ENCODE measurements at places on chromosomes 7 and 10.
A peak's percentile ranks its signal among the peaks of the same experiment; 100 is the strongest.

- DNase-seq: no peak
Measured at GRCh38 chr10:10489805-10490571, 527.7 kb upstream of the CELF2 start.

GRCh38 chr10:110444004-110444337 lies 53.7 kb upstream of the DUSP5 start:
- no peak for DNase-seq

DNA sequence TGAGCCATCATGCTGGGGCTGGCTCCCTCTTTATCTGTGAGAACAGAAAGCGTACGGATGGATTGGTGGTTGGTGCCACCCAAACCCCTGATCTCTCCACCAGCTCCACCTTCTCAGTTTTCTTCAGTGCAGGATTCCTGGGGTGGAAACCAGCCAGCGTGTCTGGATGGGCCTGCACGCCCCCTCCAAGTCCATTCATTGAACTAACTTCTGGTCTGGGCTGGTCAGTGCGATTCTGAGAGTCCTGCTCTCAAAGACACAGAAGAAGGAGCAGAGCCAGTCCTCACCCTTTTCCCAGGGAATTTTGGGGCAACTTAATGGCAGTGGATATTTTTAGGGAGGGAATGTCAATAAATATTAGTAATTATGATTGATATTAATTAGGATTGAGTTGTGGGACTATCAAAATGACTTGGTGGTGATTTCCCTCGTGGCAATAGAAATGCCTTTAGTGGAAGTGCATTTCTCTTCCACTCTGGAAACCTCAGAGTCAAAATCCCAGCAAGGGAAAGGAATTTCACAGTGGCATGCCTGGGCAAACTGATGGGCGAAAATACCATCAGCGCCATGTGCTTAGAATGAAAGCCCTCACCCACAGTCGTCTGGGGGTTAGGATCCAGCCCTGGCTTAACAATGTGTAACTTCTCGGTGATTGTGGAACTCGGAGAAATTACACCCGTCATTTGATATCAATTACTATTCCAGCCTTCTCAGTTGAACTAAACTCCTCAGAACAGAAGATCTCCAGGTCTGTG lies 69.3 kb upstream of the EEPD1 start:
- DNase-seq: no peak

- DNase-seq: peak; percentile 20
Measured at GRCh38 chr7:130961128-130961601, 227.2 kb upstream of the KLF14 start.

DNA sequence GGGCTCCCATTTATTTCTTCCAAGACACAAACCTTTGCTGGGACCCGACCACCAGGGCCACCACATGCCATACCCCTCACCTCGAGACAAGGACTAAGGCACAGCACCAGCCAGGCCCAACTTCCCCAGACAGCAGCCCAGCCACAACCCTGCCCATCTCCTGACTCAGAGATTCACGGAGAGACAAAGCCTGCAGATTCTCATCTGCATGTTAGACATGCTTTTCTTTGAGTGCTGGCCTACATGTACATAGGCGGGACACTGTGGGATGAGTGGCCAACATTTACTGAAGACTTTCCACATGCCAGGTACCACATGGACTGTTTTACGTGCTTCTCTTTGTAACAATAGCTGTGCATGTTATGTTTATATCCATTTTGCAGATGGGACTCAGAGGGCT lies 221.3 kb upstream of the ZMIZ1 start:
- no peak for DNase-seq

DNA sequence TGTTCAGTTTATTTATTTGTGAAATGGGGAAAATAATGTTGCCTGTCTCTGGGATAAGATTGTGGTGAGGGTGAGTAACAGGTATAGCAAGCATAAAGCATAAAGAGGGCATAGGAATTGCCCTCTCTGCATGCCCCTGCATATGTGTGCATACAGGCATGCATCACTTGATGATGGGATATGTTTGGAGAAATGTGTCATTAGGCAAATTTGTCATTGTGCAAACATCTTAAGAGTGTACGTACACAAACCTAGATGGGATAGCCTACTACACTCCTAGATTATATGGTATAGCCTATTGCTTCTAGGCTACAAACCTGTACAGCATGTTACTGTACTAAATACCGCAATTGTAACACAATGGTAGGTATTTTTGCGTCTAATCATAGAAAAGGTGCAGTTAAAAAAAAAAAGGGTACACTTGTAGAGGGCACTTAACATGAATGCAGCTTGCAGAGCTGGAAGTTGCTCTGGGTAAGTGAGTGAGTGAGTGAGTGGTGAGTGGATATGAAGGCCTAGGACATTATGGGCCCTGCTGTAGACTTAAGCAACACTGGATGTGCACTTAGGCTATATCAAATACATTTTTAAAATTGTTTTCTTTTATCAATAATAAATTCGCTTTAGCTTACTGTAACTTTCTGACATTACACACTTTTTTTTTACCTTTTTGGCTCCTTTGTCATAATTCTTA lies 386.5 kb upstream of the ANKRD30A start:
- DNase-seq: no peak

DNA sequence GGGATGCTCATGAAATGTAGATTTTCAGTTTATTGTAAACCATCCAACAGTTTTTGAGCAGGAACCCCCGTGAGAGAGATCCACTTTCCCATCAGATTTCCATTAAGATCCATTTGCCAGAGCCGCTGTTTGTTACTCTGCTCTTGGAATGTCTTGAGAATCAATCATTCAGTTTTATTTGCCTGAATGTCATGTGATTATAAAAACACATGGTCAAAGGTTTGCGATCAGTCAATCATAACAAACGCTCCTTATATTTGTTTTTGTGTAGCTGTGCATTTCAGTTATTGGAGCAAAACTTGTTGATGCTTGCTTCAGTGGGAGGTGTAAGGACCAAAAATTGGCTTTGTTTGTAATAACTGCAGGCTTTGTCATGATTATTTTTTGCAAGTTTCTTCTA lies 155.8 kb upstream of the RHOBTB1 start:
- DNase-seq: no peak

- DNase-seq: no peak
Measured at GRCh38 chr10:89867964-89868363, 166.6 kb downstream of the KIF20B start.

- DNase-seq: no peak
Measured at GRCh38 chr10:97764519-97764931, 7.3 kb downstream of the SFRP5 start.

GRCh38 chr7:142158736-142159496 lies 47.4 kb downstream of the MGAM2 start:
- no peak for DNase-seq

DNA sequence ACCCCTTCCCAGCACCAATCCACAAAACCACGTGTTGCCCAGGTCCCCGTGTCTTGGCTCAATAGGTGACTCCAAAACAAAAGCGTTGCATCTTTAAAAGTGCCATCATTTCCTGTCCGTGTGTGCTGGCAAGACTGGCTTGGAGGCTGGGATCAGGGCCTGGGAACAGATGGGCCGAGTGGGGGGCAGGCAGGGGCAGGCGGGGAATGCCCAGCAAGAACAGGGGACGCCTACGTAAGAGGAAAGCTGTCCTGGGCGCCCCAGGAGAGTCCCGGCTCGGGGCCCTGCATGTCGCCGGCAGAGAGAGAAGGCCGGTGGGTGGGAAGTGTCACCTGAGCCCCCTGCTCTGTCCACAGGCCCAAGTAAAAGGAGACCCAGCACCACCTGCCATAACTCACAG lies 86.5 kb downstream of the PAXIP1 start:
- DNase-seq: no peak

DNA sequence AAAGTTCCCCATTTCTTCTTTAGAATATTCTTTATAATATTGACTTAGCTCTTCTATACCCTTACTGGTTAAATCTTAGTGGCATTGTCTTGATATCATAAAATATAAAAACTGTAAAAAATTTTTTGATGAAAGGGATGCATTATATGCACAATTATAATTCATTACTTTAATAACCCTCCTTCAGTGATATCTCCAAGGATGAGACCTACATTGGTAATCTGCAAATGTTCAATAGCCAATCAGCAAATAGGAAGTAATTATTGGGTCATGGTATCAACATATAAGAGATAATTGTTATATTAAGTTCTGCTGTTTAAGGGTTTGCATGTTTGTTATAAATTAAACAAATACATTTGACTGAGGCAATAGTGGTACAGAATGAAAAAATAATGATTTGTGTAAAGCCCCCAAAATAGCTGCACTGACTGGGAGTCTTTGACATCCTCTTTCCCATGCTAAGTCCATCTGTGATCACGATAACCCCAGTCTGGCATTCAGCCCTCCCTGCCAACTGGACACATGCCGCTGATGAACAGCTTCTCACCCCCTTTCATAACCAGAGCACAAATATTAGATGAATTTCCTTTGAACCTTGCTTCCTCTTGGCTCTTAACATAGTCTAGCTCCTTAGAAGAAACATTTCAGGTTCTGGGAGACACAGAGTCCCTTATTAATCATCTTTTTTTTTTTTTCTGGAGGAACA lies 169.5 kb downstream of the CPED1 start:
- DNase-seq: no peak

DNA sequence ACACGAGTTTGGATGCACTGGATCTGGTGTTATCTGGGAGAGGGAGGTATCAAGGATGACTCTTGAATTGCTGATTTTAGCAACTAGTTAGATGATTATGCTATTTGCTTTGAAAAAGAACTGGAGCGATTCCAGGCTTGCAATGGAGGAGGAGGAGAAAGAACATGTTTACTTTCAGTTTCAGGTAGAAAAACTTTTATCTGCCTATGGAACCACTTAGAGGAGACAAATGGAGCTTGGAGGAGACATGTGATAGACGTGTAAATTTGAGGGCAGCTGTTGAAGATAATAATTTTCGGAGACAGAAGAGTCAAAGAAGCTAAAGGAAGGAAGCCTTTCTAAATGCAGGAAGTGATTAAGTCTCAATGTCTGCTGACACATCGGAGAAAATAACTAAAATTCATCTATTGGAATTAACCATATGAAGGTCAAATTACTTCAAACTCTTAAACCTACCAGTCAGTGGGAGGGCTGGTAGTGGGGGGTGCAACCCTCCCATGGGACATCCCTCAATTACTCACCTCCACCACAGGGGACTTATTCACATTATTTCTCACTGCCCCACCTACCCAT lies 56.4 kb upstream of the GNAI1 start:
- peak; percentile 24 for DNase-seq

DNA sequence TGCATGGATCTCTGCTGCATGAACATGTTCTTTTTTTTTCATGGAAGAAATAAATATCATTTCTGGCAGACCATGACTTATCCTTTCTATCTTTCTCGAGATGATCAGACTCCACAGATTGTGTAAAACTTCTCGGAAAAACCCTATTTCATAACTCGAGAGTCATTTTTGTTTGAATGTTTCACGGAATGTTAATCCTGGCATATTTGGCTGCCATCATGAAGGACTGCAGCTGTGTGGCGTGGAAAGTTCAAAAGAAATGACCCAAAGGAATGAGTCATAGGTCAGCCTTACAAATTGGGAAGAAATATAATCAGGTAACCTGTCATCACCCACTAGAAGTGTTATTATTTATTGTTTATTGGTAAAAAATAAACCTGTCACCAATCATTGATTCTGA lies 566.8 kb downstream of the SDK1 start:
- DNase-seq: no peak

- DNase-seq: no peak
Measured at GRCh38 chr10:67173787-67174186, 248.0 kb downstream of the LRRTM3 start.

GRCh38 chr10:21183025-21183424 lies 285.9 kb upstream of the NEBL start:
- DNase-seq: no peak

DNA sequence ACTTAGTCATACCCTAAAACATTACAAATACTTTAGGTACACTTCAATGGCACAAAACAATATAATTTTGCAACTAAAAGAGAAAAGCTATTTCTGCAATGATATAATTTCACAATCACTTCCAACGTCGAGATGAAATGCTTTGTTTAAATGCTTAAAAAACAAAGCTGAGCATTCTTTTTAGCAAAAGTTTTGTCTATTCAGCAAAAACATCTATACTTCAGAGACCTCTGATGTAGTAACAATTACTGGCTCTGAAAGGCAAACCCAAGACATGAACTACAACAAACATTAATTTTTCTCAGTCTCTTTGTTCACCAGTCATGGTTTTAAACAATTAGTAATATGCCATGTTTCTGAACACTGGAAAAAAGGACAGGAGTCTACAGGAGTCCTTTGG lies 16.4 kb downstream of the OAT start:
- DNase-seq: no peak

DNA sequence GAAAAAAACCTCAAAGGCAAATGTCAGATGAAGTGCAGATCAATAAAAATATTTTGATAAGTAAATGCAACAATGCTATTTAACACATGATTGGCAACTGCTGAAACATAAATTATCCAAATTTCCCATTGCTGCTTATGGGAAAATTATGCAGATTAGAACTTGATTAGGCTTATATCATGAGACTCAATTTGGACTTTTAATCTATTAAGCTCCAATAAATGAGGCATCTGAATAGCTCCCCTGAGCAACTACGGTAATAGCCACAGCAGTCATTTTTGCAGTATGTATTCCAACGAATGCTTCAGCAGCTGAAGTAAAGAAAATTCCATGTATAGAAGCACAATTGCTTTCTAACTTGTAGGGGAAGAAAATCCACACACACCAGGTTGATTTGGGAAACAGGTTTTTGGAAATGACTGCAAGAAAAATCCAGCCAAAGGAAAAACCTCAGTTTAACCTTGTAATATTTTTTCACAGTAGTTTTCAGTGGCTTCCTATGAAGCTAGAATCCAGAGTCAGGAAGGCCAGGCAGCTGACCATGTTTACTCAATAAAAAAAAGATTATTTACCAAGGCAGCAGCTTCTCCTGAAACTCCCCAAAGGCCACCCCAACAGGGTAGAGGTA lies 716.1 kb downstream of the KCNMA1 start:
- DNase-seq: no peak

DNA sequence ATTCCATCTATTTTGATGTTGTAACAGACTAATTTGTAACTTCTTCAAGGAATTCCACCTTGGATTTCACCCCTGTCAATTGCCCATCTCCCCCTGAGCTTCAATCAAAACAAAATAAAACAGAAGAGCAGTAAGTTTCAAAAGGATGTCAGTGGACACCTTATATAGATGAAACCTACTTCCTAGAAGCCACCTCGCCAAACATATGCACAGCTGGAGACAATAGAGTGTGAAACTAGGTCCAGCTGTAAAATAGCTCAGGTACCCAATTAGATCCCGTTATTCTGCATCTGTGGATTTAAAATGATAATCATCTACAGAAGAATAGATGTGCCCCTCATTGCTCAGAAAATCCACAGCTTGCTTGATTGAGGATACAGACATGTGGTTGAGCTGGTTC lies 598.6 kb downstream of the SH2D4B start:
- DNase-seq: no peak

DNA sequence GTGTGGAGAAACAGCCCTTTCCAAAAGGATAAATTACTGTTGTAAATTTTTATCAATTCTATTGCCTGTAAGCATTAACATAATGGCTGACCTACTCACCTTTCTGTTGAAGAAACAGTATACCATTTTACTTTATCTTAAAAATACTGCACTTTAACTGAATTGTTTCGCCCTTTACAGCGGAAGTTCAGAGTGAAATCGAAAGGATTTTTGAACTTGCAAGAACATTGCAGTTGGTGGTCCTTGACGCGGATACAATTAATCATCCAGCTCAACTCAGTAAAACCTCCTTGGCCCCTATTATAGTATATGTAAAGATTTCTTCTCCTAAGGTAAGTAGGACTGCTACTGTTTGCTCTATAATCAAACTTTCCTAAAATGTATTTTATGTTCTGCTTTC lies 117.5 kb downstream of the NSUN6 start:
- DNase-seq: no peak

Data from KG1 (cell line).